ENCODE measurements at places on chromosomes 7 and 10.

DNA sequence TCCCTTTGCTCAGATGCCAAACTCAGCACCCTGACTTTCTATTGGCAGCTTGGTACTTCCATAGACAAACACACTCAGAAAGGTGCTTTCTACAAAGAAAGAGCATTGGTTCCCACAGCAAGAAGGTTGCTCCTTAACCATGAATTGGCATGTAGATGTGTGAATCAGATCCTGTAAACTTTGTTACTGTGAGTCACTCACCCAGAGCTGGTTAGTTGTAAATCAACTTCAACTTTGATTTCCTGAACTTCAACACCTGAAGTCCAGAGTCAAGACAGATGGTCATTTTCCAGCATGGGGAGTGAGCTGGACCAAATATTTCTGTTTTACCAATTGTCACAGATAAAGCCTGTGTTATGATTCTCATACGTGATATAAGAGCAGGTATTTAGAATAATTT, 797.2 kb downstream of the TNS3 start:
- DNase-seq, result no peak

GRCh38 chr10:31081937-31082840, 50.5 kb upstream of the ZNF438 start:
- DNase-seq, result no peak

DNA sequence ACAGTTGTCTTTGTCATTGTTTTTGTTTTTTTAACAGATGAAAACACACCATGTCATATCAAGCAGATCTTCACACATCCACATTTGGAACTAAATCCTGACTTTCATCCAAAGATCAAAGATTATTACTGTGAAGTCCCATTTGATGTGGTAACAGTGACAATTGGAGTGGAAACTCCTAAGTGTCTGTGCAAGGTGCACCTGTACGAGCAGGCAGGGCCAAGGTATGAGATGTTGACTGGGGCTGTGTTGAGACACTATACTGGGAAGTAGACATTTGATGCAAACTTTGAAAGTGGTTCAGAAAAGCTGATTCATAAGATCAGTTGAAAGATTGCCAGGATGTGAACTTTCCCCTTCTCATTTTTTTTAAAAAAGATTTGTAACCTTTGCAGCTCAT, 152.3 kb downstream of the CPED1 start:
- no peak for DNase-seq

DNA sequence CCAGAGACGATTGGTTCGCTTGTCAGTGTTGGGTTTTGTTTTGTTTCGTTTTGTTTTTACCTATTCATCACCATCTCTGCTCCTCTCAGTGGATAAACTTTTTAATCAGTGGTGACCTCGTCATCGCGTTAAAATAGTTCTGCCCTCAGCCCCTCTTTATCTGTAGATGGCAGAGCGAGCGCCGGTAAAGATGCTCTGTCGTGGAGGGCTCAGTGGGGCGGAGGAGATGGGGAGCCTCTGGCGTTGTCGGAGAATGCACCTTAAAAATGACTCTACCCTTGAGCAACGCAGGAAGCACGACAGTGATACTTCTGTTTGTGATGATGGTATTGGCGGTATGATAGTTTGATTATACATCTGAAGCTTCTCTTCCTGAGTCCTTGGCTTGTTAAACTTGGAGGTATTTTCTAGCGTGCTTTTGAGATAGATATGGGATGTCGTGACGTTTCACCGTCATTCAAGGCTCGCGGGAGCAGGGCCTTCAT, 554 bp downstream of the CSGALNACT2 start:
- DNase-seq, result no peak

DNA sequence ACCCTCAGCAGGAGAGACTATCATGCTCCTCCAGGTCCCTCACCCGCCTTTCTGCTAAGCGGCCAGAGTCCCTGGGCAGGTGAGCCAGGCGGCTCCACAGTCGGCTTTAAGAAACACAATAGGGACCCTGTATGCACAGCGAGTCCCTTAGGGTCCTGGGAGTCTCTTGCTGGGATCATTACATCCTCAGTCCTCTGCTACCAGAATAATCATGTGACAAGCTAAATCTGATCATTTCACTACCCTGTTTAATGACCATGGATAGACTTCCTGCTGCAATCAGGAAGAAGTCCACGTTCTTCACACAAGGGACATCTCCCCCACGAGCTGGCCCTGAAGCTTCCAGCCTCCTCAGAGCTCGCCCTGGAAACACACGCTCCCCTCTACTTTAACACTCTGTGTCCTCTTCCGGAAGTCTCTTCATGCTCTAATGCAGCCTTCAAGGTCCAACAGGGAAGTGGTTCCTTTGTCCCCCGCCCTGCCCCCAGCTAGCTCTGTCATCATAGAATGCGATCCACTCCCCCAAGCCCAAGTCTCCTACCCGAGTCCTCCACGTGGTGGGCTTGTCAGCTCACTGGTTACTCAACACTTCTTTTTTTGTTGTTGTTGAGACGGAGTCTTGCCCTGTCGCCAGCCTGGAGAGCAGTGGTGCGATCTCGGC, 101.5 kb downstream of the RNF216 start:
- DNase-seq, result no peak

- peak; percentile 80 for DNase-seq
Observed at GRCh38 chr10:72243822-72244437, 27.9 kb upstream of the ASCC1 start.

DNA sequence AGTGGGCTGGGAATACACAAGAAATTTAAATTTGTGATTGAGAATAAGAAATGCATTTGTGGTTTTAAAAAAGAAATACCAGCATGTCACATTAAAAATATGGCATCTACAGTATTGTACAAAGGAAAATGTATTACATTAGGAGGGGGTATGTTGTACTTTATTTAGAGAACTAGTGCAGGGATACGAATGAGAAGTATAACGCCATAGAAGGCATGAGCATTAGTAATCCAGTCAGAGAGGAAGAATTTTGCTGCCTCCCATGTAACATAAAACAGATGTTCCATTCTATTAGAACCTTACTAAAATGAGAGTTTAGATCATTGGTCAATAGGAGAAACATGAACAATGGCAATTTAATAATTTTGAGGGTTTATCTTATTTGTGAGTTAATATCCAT, 182.2 kb downstream of the ADK start:
- peak; percentile 43 for DNase-seq

DNA sequence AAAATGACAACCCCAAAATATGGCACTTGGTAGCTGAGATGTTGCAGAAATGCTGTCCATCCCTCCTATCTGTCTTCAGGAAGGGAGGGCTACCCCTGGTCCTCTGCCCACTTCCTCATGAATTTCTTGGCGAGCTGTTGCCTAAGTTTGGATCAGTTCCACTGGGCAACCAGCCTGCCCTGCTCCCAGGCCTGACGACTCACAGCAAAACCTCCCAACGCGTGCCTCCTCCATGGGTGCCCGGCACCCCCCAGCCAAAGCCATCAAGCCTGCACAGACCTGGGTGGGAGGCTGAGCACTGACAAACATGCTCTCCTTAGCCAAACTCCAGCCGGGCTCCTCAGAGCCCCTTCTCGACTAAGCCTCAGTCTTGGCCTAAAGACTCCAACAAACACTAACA, 8.9 kb downstream of the VSTM4 start:
- DNase-seq, result no peak

GRCh38 chr7:76296743-76297740, 5.4 kb upstream of the HSPB1 start:
- DNase-seq, result peak; percentile 84

DNA sequence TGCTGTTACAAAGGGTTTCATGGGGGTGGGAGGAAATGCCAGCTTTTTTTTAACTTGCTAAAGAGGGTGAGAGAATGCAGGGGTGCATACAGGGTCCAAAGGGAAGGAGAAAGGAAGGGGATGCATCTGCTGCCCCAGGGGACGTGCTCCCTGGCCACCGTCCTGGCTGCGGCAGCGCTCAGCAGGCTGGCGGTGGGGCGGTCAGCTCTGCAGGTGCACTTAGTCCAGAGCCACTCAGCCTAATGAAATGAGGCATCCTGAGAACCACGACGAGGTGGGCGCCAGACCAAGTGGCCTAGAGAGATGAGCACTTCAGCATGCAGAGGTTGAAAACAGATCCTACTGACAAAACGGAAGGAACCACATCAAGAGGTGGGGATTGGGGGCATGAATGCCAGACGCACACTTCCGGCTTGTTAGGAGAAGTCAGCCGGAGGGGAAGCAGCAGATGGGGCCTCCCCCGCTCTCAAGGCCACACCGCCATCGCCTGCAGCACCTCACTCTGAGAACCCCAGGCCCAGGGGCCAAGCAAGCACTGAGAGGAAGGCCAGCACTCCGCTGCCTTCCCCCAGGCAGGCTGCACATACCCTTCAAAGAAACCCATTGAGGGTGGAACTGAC, 94.5 kb downstream of the MAD1L1 start:
- DNase-seq, result no peak

GRCh38 chr10:103273041-103273441, 3.9 kb upstream of the INA start:
- DNase-seq, result peak; percentile 76

DNA sequence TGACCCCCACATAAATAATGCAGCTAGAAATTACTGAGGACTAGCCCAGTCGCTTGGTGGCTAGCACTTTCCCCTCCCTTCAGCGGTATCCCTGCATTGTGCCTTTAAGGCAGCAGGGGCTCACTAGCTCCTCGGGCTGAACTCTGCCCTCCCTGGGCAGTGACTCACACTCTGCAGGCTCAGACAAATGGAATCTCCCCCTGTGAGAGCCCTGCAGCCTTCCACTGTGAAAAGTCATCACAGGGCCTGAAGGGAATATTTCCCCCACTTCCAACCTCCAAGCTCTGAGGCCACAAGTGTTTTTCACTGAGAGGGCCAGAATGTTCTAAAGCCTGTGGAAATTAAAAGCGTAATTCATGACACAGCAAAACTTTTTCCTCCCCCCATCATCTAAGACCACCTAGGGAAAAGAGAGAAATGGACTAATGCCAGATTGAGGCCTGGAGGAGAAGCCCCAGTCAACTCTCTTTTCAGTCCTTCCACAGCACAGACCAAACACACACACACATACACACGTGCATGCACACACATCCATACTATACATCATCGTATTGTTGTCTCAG, 93.6 kb upstream of the COL1A2 start:
- peak; percentile 94 for DNase-seq

DNA sequence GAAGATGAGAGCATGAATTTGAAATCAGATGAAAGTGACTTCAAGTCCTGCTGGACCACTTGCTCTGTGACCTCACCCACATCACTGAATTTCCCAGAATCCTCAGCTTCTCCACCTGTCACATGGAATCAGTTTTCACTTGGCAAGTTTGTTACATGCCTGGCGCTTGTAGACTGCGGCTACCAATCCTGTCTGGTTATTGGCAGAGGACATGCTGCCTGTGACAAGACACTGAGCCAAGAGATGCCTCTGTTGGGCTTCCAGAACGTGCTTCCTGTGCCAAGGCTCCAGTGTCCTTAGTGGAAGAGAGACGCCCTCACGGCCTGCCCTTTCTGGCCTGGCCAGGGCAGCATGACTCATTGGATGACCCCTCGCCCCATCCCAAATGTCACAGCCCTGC, 4.4 kb upstream of the MYL10 start:
- no peak for DNase-seq

DNA sequence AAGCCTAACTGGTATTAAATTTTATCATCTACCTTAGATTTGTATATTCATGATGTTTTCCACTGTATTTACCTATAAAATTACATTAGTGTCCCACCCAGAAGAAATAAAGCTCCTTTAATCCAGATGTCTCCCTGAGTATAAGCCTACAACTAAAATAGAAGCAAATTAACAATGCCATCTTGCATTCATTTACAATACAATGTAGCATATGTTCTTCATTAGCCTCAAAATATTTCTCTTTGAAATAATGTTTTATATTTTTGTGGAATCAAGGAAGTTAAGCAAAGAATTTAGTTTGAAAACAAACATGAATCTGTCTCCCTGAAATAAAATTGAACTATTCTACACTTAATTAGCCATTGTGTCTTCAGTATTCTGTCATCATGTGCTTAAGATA, 112.3 kb downstream of the CACNA2D1 start:
- no peak for DNase-seq

- no peak for DNase-seq
Observed at GRCh38 chr7:153698046-153698445, 354.2 kb upstream of the DPP6 start.

GRCh38 chr10:50470345-50470744, 153.4 kb downstream of the SGMS1 start:
- no peak for DNase-seq

GRCh38 chr7:73901231-73901822, 40.4 kb downstream of the TMEM270 start:
- DNase-seq, result no peak

DNA sequence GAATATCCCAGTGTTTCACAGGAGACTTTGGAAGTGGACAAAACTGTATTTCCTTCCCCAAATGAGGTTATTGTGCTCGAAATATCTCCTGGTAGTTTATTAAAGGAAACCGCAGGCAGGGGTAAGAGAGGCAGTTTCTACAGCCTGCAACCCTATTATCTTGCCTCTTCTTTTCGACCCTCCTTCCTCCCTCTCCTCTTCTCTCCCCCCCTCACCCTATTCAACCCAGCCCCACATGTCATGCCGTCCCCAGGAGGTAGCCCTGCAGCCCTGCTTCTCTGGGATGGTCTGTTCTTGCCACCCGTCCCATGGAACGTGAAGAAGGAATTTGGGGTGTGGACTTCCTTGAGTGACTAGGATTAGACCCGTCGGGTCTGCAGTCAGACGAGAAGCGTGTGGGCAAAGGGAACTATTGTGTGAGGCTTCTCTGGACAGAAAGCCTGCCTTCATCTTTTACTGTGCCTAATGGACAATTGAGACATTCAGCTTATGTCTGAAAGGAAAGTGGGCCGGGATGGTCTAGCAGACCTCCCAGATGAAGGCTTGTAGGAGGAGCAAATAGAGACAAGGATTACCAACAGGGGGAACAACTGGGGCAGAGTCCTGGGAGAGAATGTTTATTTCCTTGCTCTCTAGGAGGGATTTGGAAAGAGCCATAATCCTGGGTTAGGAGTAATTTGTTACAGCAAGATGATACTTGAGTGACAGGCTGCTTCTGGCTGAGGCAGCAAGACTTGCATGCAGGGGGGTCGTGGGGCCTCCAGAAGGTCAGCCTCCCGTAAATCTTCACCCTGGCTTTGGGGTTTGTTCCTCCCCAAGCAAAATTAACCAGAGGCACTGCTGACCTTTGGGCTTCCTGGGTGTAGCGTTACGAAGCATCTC, 77.8 kb downstream of the TCF7L2 start:
- no peak for DNase-seq

Data from AG04450 (cell line).